ENCODE measurements at places on chromosomes 5 and 9. TPM values are rescaled to one million over a fixed set of nuclear protein-coding genes. Genes with fewer than 3 reads are reported as not detected.

DNA sequence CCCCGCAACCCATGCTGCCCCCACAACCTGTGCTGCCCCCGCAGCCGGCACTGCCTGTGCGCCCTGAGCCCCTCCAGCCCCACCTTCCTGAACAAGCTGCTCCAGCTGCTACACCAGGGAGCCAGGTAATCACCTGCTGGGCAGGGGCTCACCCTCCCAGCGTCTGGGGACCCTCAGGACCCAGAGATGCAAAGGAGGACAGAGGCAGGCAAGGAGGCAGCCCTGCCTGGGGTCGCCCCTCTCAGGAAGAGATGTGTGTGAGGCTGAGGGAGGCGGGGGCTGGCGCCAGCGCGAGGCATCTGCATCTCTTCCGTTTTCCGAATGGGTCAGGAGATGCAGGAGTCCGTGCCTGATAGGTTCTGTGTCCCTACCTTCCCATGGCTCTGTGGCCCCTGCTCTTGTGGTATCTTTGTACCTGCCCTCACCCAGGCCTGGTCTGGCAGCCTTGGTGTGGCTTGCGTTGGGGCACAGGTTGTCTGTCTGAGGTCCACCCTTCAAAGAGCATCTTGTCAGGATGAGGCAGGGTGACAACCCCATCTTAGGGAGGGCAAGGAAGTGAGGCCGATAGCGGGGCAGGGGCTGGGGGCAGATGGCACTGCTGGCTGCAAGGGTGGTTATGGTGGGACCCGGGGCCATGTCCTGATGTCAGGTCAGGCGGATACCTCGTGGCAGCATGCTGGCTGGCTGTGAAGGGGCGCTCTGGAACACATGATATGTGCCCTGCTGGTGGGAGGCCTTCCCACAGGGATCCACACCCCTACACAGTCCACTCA is 75.7 kb downstream of the WNK2 start:
- H3K4me1 ChIP-seq: peaks cover 10% of the 10 kb centered on the region
- DNase-seq: no peak
- H3K4me3 ChIP-seq: no peak overlapping the region
- H3K27me3 ChIP-seq: no peaks in the 10 kb centered on the region

GRCh38 chr5:115842952-115843351 is 1.2 kb downstream of the AP3S1 start:
- peaks cover 4% of the 10 kb centered on the region for H3K36me3 ChIP-seq
- DNase-seq: no peak
- no peaks in the 10 kb centered on the region for H3K27me3 ChIP-seq
- H3K4me1 ChIP-seq: peaks cover 26% of the 10 kb centered on the region
- H3K27ac ChIP-seq: no peak overlapping the region

GRCh38 chr5:62680121-62680520 is 101.5 kb downstream of the LRRC70 start:
- no peaks in the 10 kb centered on the region for H3K27me3 ChIP-seq
- no peak overlapping the region for H3K27ac ChIP-seq
- no peak overlapping the region for H3K4me3 ChIP-seq
- DNase-seq: no peak
- no peaks in the 10 kb centered on the region for H3K4me1 ChIP-seq

- no peak overlapping the region for H3K27ac ChIP-seq
- H3K4me3 ChIP-seq: no peak overlapping the region
- no peaks in the 10 kb centered on the region for H3K4me1 ChIP-seq
- no peak for DNase-seq
- no peaks in the 10 kb centered on the region for H3K36me3 ChIP-seq
Observed at GRCh38 chr9:82893549-82893948, 169.4 kb downstream of the RASEF start.

- peaks cover 23% of the 10 kb centered on the region for H3K4me1 ChIP-seq
- no peaks in the 10 kb centered on the region for H3K36me3 ChIP-seq
- no peak overlapping the region for H3K4me3 ChIP-seq
- peak; percentile 28 for DNase-seq
Observed at GRCh38 chr5:112604732-112605630, 132.7 kb upstream of the APC start.

DNA sequence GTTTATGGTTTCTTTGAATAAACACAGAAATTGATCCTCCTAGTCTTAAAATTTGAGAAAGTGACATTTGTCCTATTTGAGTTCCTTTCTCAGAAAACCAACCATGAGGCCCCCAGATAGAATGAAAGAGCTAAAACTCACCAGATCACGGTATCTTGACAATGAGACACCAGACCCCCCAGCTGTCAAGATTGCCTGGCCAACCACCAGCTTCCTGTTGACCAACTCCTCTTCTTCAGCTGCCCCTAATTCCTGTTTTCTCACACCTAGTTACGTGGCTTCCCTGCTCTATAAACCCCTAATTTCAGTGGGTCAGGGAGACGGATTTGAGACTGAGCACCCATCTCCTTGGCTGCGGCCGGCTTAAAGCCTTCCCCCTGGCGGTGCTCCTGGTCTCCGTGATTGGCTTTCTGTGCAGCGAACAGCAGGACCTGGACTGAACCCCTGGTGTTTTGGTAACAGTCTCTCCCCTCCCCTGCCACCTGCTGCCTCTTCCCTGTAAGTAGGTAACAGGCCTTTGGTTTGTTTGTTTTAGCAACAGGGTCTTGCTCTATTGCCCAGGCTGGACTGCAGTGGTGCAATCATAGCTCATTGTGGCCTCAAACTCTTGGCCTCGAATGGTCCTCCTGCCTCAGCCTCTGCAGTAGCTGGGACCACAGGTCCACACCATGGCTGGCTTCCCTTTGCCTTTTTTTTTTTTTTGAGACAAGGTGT is 4.8 kb upstream of the ENTPD2 start:
- H3K27ac ChIP-seq: no peak overlapping the region
- no peaks in the 10 kb centered on the region for H3K27me3 ChIP-seq
- H3K4me3 ChIP-seq: no peak overlapping the region

GRCh38 chr5:176736301-176736930 is 73.9 kb upstream of the UNC5A start:
- H3K27ac ChIP-seq: no peak overlapping the region
- H3K4me3 ChIP-seq: no peak overlapping the region
- H3K4me1 ChIP-seq: no peaks in the 10 kb centered on the region
- DNase-seq: no peak
- H3K36me3 ChIP-seq: no peaks in the 10 kb centered on the region
- peaks cover 64% of the 10 kb centered on the region for H3K27me3 ChIP-seq

Gene SPATA31E1
- total RNA-seq: not detected

Gene GABRA6
- total RNA-seq: not detected

Gene PRSS3
- total RNA-seq: 225 TPM

Gene MARVELD2
- 12.5 TPM for total RNA-seq

Gene MAMDC2
- not detected for total RNA-seq

Data from PC-3 (cell line).